Activated B cell treated with CpG ODN at 0.5 μM for 24 hours (primary cell): ENCODE measurements at places on chromosomes 3 and 15. TPM values are rescaled to one million over a fixed set of nuclear protein-coding genes. Genes with fewer than 3 reads are reported as not detected.

DNA sequence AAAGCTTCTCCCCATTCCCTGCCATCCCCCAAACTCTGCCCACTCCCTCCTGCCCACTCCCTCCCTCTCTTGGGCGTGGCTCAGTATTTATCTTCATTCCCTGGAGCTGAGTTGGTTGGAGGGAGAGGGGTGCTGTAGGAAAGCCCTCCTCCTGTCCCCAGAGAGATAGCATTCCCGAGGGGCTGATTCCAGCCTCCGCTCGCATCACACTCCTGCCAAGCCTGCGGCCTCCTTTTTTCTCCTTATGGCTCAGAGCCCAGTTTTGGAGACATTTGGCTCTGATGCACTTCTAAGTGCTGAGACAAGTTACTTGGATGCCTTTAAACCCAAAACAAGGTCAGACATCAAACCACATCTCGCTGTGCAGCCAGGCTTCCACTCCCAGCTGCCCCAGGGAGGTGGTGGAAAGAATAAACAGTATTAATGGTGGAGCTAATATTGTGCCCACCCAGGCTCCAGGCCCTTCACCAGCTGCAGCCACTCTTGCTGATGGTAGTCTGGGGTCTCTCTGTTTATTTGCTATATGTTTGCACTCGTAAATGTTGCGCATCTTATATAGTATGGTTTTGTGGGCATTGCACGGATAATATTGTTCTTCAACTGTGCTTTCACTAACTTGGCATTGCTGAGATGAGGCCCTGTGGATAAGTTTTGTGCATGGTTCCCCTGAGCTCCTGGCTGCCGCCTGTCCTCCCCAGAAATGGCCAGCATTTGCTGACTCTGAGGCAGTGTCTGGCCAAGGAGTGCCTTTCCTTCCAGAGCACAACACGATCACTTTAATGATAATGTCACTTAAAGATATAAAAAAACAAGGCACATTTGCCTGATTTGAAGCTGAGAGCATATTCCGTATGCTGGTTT lies 157.2 kb downstream of the LRRC28 start:
- no peak for DNase-seq

DNA sequence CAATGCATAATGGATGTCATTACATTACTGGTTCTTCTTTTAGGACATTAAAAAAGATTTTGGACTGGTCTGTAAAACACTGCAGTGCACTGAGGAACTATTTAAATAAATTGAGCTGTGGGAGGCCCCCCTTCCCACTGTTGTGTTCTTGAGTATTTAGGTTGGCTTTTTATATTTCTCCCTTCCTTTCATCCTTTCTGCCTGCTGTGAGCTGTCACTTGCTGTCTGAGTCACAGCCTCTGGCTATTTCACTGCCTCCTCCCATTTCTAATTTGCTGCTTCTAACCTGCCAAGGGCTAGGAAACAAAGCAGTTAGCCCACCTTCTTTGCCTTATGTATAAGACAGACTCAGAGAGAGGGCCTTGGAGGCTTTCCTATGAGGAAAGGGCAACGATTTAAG lies 89.0 kb upstream of the FNDC3B start:
- no peak for DNase-seq

DNA sequence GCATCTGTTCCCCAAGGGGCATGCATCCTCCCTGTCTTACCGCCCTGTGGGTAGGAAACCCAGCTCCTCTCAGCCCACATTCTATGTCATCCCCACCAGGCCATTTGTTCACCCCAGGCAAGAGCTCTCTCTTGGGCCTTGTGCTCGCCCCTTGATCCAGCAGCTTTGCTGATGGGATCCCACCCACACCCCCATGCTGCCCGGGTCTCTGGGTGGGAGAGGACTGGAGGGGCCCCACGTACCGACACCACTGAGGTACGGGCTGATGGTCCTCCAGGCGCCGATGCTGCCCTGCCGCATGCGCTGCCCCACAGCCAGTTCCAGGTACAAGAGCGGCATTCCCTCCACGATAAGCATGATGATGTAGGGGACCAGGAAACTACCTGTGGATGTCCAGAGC lies 14.5 kb downstream of the SLC6A20 start:
- no peak for DNase-seq

- DNase-seq = no peak
Observed at GRCh38 chr15:46039703-46040102, 404.9 kb downstream of the SQOR start.

- no peak for DNase-seq
Observed at GRCh38 chr3:104825116-104825515, 541.6 kb upstream of the ALCAM start.

Gene MCTP2
- 46.0 and 54.2 TPM in 2 replicates for total RNA-seq

Gene DUOX2
- not detected in 2 replicates for total RNA-seq

Gene SMC4
- 35.2 and 40.4 TPM in 2 replicates for total RNA-seq
